Hippocampal formation (tissue), 2 donors: ENCODE measurements at places on chromosomes 12 and 14.

GRCh38 chr12:51923506-51924365 is 16.4 kb downstream of the ACVRL1 start:
- DNase-seq, result no peak

DNA sequence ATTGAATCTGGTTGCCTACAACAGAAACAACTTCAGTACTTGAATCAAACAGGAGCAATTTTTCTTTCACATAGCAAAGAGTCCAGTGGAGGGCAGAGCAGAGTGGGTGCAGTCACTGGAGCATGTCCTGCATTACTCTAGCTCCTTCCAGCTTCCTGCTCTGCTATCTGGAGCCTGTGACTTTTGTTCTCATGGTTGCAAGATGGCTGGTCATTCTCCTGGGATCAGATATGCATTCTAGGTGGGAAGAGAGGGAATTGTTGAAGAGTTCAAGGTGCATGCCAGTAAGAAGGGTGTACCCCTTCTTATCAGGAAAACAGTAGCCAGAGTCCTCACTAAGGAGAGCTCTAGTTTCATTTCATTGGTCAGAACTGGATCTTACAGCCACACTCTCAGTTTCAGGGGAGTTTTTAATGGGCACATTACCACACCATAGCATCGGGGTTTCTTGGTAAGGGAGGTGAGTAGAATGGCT is 8.0 kb downstream of the IFT43 start:
- DNase-seq, result no peak

DNA sequence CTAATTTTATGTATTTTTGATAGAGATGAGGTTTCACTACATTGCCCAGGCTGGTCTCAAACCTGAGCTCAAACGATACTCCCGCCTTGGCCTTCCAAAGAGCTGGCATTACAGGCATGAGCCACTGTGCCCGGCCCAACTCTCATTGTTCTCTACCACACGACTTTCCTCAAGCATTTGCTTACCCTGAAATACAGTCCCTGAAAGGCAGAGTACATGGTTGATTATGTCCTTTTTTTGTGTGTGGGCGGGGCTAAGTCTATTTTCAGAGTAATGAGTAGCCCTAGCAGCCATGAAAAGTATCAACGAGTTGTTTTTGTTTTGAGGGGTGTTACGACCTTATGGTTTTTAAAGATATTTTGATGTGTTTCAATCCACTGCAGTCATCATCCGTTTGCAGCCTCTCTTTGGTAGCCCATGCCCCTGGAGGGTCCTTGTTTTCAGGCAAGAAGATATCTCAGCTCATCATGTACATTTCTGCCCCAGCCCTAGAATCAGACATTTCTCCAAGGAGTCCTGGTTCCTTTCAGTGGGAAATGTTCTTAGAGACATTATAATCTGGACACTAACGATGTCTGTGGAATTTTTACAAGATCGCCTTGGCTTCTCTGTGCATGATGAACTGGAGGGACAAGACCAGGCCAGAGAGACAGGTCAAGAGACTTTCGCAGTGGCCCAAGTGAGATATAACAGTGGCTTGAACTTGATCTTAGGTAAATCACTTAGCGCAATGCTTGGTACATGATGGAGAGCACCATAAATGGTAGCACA is 8.7 kb downstream of the ACACB start:
- DNase-seq, result no peak

DNA sequence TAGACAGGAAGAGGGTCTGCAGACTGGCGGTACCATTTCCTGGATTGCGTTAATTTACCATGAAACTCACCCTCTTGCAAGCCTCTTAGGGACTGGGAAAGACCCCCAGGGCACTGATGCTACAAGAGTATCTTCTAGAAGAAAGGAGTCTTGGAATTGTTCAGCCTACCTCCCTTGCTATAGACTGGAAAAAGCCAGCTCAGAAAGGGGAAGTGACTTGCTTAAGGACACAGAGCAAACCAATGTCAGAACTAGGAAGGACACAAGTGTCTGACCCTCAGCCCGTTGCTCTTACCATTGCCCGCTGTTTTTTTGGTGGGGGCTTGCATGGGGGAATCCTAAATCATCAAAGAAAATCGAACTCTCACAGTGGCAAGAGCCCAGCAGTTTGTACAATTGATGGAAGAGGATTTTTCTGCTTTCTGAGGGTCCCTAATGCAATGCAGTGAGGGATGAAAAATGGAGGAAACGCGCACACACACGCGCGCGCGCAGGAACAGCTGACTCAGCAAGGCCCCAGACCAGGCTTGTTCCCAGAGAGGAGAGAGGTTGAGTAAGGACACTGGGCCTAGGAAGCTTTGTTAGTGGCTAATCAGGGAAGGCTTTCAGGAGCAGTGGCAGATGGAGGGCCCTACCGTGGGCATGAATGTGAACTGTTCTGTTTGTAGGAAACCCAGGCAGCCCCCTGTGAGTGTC is 50.9 kb downstream of the RIN3 start:
- DNase-seq, result no peak

DNA sequence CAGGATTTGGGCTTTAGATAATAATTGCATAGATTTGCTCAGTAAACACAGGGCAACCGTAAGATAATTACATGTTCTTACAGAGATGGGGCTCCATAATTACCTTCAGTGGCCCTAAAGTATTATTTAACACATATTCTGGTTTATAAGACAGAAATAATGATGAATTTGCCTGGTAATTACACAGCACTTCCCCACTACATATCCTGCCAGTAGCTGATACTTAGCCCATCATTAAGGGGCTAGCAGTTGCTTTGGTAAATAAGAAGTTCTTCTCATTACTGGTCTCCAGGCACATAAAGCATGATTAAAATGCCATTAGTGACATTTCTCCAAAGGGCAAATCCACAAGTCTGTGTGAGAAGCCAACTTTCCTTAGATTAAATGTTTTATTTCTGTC is 158.7 kb downstream of the NUAK1 start:
- DNase-seq, result no peak

GRCh38 chr14:59274991-59275391 is 86.5 kb downstream of the DAAM1 start:
- no peak for DNase-seq

- DNase-seq, result no peak
These were observed 72.9 kb downstream of the DDX51 start for GRCh38 chr12:132071040-132071810.
